ENCODE measurements at places on chromosomes 3 and 15.

DNA sequence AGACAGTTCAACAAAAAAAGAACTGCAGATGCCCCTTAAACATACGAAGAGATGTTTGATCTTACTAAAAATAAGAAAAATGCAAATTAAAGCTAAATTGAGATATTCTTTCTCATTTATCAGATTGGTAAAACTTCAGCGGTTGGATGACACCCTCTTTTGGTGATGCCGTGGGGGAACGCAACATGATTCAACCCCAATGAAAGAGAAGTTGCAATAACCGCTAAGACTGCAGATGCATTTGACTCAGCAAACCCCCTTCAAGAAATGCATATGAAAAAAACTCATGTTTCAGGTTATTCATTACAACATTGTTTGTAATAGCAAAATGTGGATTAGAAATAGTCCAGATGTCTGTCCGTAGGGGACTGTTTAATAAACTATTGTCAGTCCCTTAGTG lies 3.6 kb downstream of the KLHL6 start:
- H3K27ac ChIP-seq = no peak overlapping the region
- H3K27me3 ChIP-seq = no peaks in the 10 kb centered on the region
- H3K36me3 ChIP-seq = peaks cover 47% of the 10 kb centered on the region

DNA sequence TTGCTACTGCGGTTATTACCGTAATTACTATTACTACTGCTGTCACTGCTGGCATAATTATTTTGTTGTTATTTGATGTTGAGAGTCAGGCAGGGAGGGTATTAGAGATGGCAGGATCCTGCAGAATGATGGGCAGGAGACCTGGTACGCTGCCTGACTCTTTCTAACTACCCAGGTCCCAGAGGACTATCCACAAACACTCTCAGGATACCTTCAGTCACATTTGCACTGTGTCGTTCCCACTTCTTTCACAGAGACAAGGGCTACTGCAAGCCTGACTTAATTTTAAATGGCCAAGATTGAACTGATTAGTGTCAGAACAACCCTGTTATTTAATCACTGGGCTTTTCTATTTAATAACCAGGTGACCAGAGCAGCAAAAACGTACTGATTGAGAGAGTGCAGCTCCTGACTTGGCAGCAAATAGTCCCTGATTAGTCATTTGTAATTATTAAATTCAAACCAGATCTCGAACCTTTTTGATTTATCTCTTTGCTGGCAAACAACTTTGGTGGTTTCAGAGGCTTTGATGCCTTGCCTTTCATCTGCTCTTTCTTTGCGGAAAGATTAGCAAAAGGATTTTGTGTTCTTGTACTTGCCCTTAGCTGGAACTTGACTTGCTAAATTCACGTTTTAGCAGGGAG lies 88.8 kb upstream of the ARHGEF3 start:
- no peak overlapping the region for H3K4me3 ChIP-seq
- H3K36me3 ChIP-seq = peaks cover 21% of the 10 kb centered on the region
- H3K4me1 ChIP-seq = peaks cover 61% of the 10 kb centered on the region
- no peaks in the 10 kb centered on the region for H3K27me3 ChIP-seq

DNA sequence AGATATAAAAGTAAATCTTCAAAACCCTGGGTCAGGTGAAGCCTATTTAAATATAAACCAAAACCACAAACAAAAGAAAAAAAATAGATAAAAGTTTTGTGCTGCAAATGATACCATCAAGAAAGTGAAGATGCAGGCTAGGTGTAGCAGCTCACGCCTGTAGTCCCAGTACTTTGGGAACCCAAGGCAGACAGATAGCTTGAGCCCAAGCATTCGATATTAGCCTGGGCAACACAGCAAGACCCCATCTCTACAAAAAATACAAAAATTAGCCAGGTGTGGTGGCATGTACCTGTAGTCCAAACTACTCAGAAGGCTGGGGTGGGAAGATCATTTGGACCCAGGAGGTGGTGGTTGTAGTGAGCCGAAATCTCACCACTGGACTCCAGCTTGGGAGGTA lies 164.8 kb downstream of the MAGI1 start:
- no peak for DNase-seq
- H3K4me1 ChIP-seq = no peaks in the 10 kb centered on the region
- H3K36me3 ChIP-seq = no peaks in the 10 kb centered on the region
- no peak overlapping the region for H3K27ac ChIP-seq
- H3K27me3 ChIP-seq = no peaks in the 10 kb centered on the region

DNA sequence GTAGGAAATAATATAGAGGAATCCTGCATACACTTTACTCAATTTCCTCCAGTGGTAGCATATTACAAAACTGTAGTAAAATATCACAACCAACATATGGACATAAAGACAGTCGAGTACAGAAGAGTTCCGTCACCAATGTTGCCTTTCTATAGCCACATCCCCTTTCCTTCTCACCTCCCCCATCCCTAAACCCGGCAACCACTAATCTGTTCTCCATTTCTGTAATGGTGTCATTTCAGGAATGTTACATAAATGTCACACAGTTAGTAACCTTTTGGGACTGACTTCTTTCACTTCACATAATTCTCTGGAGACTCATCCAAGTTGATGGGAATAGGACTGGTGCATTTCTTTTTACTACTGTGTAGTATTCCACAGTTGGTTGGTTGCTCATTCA lies 41.4 kb upstream of the ATG7 start:
- H3K27me3 ChIP-seq = peaks cover 39% of the 10 kb centered on the region
- no peak overlapping the region for H3K27ac ChIP-seq
- H3K4me3 ChIP-seq = no peak overlapping the region
- no peak for DNase-seq
- H3K4me1 ChIP-seq = peaks cover 6% of the 10 kb centered on the region

- no peak overlapping the region for H3K27ac ChIP-seq
- no peaks in the 10 kb centered on the region for H3K27me3 ChIP-seq
- no peaks in the 10 kb centered on the region for H3K4me1 ChIP-seq
- no peak for DNase-seq
- H3K36me3 ChIP-seq = no peaks in the 10 kb centered on the region
These were observed 12.5 kb upstream of the CAMKV start for GRCh38 chr3:49882166-49882565.

DNA sequence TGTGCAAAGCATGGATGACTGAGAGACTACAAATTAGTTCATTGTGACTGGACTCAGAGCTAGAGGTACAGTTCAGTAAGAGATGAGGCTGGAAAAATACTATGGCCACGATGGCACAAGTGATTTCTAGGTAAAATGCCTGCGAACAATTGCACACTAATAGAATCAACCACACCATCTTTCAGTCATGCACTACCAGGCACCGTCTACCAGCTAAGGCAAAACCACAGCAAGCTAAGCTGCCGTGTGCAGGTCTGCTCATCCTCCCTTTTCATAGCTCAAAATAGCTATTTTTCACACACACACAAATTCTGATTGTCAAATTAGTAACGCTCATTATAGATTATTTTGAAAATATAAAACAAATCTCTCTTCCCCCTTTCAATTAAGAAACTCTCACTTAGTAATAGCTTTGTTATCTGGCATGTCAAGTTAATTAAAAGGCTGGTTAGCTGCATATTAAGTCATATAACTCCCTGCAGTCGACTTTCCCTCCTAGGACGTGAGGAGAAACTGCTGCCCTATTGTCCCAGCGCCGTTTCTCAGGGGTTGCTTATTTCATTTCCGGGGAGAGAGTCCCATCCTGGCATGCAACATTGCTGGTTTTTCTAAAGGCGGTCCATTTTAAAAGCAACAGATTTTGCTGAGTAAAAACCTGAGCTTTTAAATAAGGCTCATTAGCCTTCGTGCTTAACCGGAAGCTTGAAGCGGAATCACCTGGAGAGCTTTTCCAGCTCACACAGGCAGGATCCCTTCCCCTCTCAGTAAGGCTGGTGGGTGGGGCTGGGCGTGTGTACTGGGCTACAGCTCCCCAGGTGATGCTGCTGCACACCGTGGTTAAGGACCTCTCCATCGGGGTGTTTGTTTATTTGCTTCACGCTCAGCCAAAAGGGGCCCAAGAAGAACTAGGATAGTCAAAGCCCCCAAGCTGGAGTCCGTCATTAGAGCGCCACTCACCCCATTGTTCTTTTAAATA lies 16.9 kb upstream of the MEX3B start:
- no peaks in the 10 kb centered on the region for H3K36me3 ChIP-seq
- DNase-seq = no peak
- H3K27me3 ChIP-seq = peaks cover 20% of the 10 kb centered on the region
- H3K4me3 ChIP-seq = no peak overlapping the region
- no peak overlapping the region for H3K27ac ChIP-seq

GRCh38 chr3:9201266-9201665 lies 48.2 kb downstream of the SRGAP3 start:
- H3K36me3 ChIP-seq = no peaks in the 10 kb centered on the region
- no peak for DNase-seq
- H3K4me3 ChIP-seq = no peak overlapping the region
- H3K4me1 ChIP-seq = peaks cover 7% of the 10 kb centered on the region
- H3K27me3 ChIP-seq = peaks cover 9% of the 10 kb centered on the region

- peaks cover 26% of the 10 kb centered on the region for H3K36me3 ChIP-seq
- peak overlapping the region; percentile 15 for H3K27ac ChIP-seq
- H3K4me3 ChIP-seq = no peak overlapping the region
- H3K4me1 ChIP-seq = peaks cover 77% of the 10 kb centered on the region
These were observed 6.1 kb upstream of the ANKRD28 start for GRCh38 chr3:15803921-15804320.

DNA sequence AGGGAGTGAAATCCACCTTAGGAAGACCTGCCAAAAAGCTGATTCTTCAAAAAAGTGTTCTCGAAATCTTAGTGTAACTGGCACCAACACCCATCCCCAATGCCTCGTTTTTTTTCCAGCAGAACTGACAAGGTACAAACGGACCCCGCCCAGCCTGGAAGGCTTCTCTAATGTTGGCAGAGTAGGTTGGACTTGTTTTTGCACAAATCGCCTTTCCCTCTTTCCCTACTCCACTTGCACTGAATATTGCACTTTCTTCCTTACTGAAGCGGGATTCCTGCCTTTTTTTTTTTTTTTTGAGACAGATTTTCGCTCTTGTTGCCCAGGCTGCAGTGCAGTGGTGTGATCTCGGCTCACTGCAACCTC lies 544 bp upstream of the TIMMDC1 start:
- peak overlapping the region; percentile 96 for H3K4me3 ChIP-seq
- peak overlapping the region; percentile 95 for H3K27ac ChIP-seq
